GM12891 (cell line): ENCODE measurements at places on chromosomes 16 and 17.
A peak's percentile ranks its signal among the peaks of the same experiment; 100 is the strongest.

DNA sequence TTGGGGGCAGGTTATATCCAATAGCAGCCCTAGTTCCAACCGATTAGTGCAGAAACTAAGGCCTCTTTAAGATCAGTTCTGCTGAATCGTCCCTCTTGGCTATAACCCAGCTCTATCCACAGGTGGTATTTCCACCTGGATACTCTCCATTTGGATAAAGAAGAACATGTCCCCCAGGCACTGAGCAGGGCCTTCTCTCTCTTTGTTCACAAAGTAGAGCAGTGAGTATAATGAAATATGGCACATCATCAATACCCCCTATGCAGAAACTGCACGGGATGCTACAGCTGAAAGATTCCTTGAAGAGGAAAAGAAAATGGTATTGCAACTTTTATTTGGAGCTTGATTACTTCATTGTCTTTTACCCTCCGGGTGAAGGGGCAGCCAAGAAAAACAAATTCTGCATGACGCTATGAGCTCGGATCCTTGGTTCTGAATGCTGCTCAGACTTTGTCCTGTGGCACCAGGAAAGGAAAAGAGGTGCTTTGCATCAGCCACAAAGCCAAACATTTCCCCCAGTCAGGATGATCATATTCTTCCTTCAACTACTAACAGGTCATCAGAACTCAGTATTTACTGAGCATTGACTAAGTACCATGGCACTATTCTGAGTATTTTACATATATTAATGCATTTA lies 399.7 kb downstream of the NPIPA8 start:
- no peak for DNase-seq

DNA sequence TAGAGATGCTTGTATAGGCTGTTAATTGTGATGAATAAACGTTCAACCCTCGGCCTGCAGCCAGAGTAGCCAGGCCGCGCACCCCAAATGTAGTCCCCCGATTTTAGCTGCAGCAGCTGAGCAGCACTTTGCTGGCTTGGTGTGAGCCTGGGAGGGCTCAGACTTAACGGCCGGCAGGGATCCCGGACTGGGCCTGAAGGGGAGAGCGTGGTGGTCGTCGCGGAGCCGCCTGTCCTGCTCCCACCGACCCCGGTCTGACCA lies 11.9 kb downstream of the ZNF629 start:
- DNase-seq, result no peak

DNA sequence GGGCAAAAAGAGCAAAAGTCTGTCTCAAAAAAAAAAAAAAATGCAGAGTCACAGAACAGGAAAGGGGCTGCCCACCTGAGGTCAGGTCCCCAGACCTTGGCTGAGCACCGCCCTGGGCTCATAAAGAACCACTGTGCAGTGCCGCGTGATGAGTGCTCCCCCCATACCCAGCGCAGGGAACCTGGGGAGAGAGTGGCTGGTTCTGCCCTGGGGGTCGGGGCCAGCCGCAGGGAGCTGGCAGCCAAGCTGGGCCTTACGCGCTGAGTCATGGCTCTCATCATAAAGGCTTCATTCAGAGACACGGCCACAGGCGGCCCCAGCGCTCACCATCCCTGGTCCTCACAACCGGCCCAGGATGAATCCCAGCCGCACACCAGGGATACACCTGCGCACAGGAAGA lies 80.7 kb downstream of the RAB11FIP4 start:
- no peak for DNase-seq

DNA sequence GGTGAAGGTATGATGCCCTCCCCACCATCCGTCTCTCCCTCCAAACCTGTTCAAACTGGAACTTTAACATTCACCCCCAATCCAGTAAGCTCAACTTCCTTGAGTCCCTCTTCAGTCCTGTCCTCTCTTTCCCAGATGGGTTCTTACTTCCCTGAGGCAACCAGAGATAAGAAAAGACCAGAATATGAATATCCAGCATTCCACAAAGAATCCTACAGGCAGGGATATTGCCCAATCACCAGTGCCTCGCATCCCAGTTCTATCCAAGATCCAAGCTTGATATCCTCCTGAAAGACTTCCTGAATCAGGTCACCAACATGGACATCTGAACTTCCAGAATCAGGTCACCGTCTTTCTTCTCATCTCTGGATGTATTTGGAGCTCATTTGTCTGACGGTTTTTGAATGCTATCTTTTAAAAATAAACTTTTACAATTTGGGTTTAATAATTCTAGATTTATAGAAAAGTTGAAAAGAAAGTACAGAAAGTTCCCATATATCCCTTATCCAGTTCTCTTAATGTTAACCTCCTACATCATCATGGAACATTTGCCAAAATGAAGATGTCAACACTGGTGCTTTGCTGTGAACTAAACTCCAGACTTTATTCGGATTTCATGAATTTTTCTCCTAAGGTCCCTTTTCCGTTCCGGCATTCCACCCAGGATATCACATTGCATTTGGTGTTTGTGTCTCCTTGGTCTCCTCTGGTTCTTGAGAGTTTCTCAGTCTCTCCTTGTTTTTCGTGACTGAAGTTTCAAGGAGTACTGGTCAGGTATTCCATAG lies 13.7 kb upstream of the COL1A1 start:
- no peak for DNase-seq

- no peak for DNase-seq
These were observed 2.0 kb downstream of the SEPHS2 start for GRCh38 chr16:30443631-30444030.

DNA sequence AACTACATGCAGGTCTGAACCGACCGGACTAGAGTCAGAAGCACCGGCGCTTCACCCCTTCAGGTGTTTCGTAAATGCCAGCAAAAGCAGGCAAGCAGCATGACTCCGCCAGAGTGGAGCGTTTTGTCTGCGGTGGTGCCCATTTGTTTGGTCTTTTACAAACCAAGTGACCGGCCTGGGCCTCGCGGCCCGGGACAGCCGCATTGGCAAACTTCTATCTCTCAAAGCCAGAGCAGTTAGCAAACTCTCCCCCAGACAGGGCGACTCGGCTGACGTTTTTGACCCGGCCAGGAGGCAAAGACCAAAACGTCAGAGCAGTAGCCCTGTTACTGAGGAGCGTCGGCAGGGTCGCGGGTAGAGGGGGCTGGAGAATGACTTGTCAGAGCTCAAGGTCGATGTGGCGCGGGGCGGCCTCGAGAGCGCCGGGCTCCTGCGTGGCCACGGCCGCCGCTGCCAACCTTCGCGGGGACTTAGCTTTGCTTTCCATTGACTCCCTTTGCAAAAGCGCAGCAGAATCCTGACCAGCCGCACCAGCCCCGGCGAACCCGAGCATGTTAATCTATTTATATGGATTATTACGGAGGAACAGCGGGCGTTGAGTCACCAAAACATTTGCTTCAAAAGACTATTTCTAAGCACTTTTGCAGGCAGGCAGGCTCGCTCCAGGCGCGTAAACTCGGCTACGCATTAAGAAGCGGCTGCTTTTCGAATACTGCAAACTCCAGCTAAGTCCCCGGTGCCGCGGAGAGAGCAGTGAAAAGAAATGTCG lies 763 bp upstream of the SOX9 start:
- DNase-seq, result no peak

DNA sequence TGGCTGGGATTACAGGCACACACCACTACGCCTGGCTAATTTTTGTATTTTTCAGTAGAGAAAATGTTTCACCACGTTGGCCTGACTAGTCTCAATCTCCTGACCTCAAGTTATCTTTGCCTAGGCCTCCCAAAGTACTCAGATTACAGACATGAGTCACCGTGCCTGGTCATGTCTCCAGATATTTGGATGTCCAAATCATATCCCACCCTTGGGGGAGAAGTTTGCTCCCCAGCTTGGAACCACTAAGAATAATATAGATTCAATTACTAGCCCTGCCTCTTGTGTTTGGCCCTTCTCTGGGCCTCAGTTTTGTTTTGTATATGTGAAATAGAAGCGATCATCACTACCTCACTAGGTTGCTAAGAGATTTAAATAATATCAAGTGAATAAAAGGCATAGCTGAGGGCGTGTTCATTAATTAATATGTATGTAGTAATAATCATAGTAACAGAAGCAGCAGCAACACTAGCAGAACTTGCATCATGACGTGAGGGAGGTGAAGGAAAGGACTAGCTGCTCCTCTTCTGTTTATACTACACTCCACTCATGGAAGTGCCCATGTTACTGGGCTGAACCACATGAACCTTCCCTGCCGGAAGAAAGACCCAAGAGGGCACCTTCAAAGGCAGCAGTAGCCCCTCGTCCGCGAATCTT lies 253.6 kb upstream of the XYLT1 start:
- DNase-seq, result no peak

DNA sequence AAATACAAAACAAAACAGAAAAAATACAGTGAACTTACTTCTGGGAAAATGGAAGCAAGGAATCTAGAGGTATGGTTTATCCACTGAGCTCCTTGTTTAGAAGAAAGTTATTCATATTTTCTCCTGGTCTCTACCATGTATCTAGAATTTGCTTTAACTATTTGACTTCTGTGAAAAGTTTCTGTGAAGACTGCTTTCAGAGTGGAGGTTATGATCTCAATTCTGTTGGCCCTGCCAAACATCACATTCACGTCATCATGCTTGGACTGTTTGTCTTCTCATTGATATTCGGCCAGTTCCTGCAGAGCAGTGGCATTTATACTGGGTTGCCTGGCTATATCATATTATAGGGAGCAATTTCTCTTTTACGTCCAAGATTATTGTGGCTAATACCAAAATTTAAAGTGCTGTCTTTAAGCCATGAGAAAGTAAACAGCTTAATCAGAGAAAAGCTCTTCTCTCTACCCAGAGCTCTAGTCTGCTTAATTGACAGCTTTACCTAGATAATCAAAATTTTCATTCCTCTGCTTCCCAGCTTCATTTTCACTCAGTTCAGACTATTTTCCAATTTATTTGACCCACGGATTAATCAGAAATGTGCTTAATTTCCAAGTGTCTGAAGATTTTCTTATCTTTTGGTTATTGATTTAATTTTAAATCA lies at the start of gene ABCA8:
ABCA8 (minus strand) TSS at position 212 of the 661 bp plus-strand sequence. CDS start 13,358 bp downstream, outside the sequence.
- DNase-seq, result no peak

- no peak for DNase-seq
These were observed 83.8 kb downstream of the NETO2 start for GRCh38 chr16:47059991-47060390.

GRCh38 chr16:24045641-24046040 lies 209.9 kb downstream of the PRKCB start:
- DNase-seq, result no peak

- no peak for DNase-seq
These were observed 43.7 kb downstream of the COTL1 start for GRCh38 chr16:84574191-84574590.

DNA sequence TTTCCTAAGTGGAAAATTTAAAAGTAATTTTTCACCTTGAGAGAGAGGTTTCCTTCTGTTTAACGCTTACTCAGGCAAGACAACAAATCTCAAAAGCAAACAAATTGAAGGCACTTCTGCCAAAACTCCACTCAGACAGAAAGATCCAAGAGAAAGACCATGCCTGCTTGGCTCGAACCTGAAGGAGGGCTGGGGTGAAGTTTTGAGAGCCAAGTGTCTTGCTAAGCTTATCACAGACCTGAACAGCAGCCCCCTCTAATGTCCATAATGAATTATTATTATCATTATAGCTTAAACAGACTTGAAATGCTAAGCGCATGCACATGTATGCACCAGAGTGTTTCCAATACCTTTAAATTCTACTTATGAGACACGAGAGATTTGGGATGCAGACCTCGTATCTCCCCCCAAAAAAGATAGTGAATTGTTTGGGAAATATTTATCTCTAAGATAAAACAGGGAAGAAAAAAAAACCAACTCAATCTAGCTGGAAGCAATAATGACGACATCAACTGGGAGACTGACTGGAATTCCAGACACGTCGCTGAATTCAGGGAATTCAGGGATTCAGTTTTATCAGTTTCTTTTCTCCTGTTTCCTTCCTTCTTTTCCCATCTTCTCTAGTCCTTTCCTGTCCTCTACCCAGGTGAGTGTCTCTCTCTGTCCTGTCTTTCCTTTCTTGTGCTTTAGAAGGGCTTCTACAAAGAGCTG lies 473.2 kb downstream of the RBFOX1 start:
- no peak for DNase-seq

DNA sequence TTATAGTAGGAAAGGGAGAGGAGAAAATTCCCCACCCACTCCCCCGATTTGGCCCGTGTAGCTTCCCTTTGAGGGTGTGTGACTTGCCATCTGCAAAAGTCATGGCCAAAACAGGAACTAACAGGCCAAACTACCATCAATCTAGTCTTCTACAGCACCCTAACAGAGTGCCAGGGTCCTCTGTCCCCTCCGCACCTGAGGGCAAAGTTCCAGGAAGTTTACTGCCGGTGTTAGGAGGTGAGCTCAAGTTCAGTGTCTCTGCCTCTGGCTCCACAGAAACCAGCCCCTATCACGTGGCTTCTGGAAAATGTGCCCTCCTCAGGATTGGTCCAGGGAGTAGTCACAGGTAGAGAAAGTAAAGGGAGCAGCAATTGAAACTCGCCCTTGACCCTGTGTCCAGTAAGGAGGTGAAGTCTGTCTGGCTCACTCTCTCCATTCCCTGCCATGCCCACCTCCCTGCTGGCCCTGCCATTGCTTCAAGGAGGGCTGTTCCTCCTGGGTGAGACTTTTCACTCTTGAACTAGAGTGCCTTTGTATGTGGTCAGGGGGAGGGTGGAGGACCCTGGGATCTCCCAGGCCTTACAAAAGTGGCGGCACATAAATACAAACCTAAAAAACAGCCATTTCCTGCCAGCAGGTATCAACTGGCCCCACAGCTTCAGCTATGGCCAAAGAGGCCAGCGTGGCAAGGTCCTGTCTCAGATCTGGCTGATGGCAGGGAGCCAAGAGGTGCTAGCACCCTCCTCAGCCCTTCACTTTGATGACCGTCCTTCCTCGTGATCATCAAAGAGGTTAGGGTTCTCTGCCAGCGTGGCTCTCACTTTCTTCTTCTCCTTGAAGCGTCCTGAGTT lies 5.3 kb downstream of the PRR15L start:
- DNase-seq, result no peak

GRCh38 chr17:32609085-32609484 lies 122.3 kb downstream of the CDK5R1 start:
- DNase-seq, result peak; percentile 25

DNA sequence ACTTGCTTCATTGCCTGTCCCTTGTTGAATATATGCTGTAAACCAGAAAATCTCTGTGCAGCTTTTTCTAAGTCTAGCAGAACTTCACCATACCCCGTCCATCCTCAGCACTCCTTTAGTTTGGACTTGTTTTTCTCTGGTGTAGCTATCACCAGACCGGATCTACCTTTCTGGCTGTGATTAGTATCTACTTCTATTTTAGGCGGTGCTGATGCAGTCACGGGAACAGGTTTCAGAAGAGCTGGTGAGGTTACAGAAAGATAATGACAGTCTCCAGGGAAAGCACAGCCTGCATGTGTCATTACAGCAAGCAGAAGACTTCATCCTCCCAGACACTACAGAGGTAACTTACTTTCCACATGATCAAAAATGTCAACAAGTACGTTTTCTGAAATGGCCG lies 46.4 kb downstream of the NUP88 start:
- no peak for DNase-seq

GRCh38 chr16:19292186-19292585 lies 6.7 kb downstream of the CLEC19A start:
- no peak for DNase-seq

GRCh38 chr17:77966476-77966875 lies 8.0 kb downstream of the TNRC6C start:
- no peak for DNase-seq

- DNase-seq, result no peak
These were observed 26.7 kb downstream of the SMIM36 start for GRCh38 chr17:55484575-55484974.
